Activated naive CD4-positive, alpha-beta T cell treated with anti-CD3 and anti-CD28 coated beads for 36 hours (primary cell): ENCODE measurements at places on chromosomes 7 and 10. TPM values are rescaled to one million over a fixed set of nuclear protein-coding genes. Genes with fewer than 3 reads are reported as not detected.

- DNase-seq: peak; percentile 30
Observed at GRCh38 chr10:930625-931325, 730 bp downstream of the LARP4B start.

OR2A7 gene
- total RNA-seq: 1.6 TPM

DNA sequence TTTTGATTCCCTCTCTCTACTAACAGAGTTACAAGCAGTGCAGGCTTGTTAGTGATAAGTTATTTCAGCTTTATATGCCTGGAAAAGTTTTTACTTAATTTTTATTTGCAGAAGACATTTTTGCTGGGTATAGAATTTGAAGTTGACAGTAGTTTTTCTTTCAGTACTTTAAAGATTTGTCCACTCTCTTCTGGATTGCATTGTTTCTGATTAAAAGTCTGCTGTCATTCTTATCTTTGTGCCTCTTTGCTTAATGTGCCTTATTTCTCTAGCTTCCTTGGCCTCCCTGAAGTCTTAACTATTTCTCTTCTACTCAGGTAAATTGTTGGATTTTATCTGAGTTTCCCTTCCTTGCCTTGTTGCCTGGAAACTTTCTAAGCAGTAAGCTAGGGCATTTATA, 36.2 kb downstream of the PLCE1 start:
- no peak for DNase-seq

GPR26 gene
- not detected for total RNA-seq

GRCh38 chr10:113681533-113682470, 2.1 kb downstream of the CASP7 start:
- DNase-seq: peak; percentile 61

- no peak for DNase-seq
Observed at GRCh38 chr10:133273534-133274143, 3.0 kb downstream of the ADAM8 start.
